ENCODE measurements at places on chromosomes 11 and 22.

- peak; percentile 35 for DNase-seq
Measured at GRCh38 chr11:15911377-15912044, 444.8 kb downstream of the SOX6 start.

- no peak for DNase-seq
Measured at GRCh38 chr11:48020092-48020755, 39.9 kb downstream of the PTPRJ start.

DNA sequence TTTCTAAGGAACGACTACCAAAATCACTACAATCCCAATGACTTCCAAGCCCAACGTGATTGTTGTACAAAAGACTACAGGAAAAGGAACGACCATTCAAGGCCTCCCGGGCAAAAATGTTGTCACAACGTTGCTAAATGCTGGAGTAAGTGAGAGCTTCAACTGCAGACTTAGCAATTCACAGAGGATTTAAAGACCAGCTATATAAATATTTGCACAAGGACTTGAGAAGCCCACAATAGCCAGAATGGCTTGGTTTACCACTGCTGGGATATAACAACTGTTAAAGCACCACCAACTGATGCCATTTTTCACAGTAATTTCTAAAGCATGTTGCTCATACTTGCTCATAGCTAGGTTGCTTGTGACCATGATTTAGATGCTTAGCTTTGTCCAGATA lies 78.3 kb downstream of the EMSY start:
- DNase-seq: no peak

DNA sequence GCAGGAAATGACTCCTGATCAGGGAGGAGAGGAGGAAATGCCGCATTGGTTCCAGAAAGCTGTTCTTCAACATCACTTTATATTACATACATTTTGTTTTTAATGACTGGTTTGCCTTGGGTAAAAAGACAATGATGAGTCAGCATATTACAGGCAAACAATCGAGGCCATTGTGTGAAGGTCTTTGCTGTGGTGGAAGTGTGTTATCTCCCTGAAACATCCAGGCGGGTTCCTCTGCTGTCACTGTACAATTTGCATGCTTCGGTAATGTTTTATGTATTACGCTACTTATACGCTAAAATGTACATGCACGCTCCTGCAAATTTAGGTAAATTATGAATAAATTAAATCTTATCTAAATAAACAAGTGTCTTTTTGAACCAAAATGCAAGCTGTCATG lies 161.1 kb downstream of the KIRREL3 start:
- no peak for DNase-seq

DNA sequence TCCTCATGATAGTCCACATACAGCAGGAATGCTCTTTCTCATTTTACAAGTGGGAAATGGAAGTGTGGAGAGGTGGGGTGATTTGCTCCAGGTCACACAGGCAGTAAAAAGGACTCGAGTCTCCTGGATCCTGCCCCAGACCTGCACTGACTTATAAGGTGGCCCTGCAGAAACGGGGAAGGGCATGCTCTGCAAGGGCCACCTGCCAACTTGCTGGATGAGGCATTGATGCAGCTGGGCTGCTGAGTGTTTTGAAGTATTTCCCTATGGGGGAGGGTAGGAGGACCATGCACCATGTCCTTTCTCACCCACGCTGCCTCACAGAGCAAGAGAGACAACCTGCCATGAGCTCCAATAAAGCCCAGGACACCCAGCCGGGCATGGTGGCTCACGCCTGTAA lies 36.9 kb downstream of the OR6Q1 start:
- DNase-seq: no peak

GRCh38 chr11:12150831-12151382 lies 40.5 kb downstream of the MICAL2 start:
- DNase-seq: no peak

DNA sequence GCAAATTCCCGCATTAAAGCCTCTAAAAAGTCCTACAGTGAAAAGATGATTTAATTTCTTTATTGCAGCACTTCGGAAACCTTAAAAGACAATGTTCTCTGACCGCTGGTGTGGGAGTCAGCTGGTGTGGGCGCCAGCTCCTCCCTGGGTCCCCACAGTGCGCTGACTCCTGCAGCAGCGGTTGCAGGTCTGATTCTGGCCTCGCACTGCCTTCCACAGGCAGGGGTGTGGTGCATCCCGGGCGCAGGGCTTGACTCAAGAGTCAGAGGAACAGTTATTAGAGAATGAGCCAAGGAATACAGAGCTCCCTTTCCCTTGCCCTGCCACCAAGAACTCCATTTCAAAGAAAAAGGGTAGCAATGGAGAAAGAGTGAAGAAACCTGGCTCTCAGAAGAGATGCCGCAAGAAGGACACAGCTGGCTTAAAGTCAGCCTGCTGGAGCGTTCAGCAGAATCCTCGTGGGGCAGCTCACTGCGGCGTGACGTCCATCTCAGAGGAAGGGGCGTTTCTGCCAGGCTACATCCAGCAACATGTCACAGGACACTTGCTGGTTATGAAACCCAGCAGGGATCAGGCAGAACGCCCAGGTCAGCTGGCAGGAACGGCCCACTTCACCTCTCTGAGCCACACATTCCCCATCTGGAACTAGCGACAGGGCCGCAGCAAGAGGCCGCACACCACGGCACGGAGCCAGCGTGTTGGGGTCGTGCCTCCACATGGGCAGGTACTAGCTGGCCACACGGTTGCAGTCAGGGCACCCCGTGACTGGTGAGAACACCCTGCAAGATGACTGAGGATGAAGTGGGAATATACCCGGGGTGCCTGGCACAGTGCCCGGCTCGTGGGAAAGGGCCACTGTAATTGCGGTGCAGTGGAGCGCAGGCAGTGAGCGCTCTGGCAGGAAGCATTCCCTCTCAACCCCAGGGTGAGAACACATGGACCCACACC lies 18.1 kb upstream of the EFCAB6 start:
- peak; percentile 47 for DNase-seq

DNA sequence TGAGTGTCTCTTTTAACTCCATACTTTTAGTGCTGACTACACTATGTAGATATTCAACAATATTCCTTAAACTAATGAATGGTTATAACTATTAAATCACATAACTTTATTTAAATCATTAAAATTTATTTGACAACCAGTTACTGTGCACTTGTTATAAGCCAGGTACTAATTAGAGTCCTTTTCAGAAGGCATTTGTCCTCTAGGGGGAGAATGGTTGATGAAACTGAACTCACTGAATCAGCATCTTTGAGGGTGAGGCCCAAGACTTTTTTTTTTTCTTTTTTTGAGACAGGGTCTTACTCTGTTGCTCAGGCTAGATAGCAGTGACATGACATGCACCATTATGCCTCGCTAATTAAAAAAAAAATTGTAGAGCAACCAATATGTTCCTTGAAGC lies 515.6 kb upstream of the CCDC90B start:
- no peak for DNase-seq

DNA sequence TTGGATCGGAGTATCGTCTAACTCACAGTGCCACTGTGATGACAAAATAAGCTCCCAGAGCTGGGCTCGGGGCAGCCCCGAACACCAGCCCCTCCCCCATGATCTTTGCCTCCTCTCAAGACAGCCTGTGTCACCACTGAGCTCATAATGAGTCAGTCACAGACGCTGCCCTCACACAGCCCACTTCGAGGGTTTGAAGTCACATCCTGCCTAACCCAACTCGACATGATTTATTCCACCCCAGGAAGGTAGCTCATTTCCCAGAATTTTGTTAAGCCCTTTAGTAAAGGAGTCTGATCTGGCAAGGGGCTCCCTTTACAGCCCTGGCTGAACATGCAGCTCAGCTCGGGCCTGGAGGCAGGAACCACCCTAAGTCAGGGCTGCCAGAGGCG lies 22.8 kb downstream of the MYH9 start:
- no peak for DNase-seq

DNA sequence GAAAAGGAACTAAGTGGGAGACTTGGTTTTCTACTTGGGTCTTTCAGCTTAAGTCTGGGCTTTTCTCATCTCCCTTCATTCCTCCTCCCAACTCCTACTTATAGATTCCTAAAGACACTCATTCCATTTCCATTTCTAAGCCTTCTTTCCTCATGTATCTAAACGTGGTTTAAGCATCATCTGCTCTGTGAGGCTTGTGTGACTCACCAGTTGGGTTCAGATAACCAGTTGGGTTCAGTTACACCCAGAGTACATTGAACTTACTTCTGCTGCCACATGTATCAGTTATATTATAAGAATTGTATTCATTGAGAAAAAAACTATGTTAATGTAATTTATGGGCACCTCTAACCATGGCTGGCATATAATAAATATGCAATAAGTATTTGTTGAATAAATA lies 831.2 kb upstream of the CCDC90B start:
- no peak for DNase-seq

DNA sequence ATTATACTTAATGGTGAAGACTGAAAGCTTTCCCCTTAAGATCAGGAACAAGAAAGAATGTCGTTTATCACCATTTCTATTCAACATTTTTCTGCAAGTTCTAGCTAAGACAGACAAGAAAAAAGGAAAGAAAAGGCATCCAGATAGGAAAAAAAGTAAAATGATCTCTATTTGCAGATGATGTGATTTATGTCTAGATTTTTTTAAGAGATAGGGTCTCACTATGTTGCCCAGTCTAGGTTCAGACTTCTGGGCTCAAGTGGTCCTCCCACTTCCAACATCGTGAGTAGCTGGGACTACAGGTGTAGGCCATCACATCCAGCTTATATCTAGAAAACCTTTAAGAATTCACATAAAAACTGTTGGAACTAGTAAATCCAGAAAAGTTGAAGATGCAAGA lies 51.4 kb upstream of the ADORA2A start:
- no peak for DNase-seq

DNA sequence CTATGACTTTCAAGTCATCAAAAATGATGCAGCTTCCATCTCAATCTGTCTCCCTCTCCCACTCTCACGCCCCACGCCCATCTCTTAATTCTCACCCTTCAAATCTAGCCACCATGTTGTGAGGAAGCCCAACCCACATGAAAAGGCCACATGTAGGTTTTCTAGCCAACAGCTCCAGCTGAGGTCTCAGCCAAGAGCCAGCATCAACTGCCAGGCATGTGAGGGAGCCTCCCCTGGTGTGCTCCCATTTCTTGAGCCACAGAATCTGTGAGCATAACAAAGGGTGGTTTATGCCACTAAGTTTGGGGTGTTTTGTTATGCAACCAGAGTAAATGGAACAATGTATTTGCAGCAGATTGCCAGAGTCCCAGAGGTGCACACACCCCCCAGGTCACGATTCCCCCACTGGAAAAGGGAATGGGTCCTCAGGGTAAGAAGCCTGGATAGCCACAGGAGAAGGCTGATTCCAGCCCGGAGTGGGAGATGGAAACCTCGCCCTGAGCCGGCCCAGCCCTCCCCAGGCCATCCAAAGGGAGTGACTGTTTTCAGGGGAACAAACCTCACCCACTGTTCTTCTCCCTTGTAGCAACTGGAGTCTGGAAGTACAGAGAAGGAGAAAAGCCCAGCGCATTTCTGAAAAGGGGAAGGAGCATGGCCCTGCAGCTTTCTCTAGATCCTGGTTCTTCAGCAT lies 20.0 kb upstream of the LINC01488 start:
- DNase-seq: no peak

- DNase-seq: no peak
Measured at GRCh38 chr11:116044941-116045340, 540.7 kb upstream of the CADM1 start.

DNA sequence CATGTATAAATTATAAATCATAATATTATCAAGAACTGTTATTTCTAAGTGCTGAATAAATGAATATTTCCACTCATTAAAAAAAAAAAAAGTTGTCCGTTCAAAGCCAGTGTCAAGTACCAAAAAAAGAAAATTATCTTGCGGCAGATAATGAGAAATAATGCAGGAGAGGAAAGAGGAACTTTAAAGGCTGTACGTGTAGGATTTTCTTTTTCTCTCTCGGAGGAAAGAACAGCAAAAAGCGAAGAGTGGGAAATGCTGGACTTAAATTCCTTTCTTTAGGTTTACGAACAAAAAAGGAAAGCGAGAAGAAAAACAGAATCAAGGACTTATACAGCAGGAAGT lies 999 bp upstream of the CCDC83 start:
- DNase-seq: no peak

GRCh38 chr11:134741453-134742223 lies 329.6 kb upstream of the B3GAT1 start:
- no peak for DNase-seq

DNA sequence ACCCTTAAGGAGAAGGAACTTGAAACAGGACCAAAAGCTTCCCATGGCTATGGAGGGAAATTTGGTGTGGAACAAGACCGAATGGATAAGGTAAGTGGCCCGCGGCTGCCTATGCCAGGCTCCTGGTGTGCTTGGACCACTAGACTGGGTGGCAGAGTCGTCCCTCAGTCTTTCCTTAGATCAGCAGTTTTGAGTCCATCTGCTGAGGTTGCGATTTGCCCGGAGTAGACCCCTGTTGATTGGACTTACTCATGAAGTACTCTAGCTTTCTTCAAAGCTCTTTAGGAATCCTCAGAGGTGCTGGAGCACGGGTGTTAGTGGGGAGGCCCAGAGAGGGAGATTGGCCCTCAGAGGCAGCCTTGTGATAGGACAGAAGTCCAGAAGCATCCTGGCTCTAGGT lies 11.5 kb downstream of the CTTN start:
- DNase-seq: no peak

Data from right hindlimb (tissue), 1 donor.